ENCODE measurements at places on chromosomes 7 and 10.

GRCh38 chr10:80452069-80452468 lies 2.0 kb upstream of the TSPAN14 start:
- DNase-seq: no peak

DNA sequence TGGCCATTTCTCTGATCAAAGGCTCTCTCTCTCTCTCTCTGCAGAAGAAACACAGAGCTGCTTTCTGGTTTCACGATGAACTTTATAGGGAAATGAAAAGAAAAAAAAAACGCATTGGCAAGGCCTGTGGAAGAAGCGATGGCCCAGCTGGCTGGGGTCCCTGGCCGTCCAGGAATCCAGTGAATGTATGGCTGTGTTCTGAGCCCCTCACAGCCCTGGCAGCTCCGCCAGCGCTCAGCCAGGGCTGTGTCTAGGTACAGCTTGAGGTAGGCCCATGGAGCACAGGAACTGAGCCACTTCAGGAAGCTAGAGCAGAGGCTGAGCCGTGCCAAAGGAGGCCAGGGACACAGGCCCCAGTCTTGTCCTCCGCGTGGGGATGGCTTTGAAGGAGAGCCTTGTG lies 13.1 kb upstream of the UCMA start:
- no peak for DNase-seq

DNA sequence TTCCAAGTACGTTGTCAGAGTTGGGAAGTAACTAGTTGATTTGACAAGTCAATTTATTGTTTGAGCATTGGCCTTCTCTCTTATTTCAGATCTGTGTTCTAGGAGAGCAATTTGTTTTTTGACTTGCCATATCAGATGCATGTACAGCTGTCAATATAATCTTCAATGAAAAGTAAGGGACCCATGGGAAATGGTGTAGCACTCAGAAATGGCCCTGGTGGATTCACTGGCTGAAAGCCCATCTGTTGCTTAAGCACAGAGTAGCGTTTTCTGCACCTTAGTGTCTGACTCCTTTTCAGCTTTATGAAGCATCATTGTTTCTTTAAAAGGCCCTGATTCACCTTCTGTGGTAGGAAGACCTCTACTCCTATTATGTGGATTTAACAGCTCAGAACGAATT lies 10.2 kb downstream of the GARS1 start:
- DNase-seq: no peak

- no peak for DNase-seq
These were observed 60.3 kb upstream of the FEZF1 start for GRCh38 chr7:122364761-122365280.

DNA sequence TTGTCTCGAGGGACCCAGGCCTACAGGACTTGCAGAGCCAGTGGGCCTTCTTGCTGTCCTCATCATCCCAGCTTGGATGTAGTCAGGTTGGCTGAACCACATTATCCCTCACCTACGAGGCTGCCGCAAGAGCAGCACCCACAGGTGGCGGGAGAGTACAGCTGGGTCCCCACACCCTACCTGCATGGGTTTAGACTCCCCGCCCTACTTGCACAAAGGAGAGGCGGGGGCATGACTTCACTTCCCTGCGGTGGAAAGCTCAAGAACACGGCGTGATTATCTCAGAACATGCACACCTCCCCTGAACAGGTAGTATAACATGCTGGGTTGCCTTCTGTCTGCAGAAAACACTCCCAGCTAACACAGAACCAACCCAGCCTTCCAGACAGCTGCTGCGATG lies 57.5 kb downstream of the CTBP2 start:
- DNase-seq: no peak

DNA sequence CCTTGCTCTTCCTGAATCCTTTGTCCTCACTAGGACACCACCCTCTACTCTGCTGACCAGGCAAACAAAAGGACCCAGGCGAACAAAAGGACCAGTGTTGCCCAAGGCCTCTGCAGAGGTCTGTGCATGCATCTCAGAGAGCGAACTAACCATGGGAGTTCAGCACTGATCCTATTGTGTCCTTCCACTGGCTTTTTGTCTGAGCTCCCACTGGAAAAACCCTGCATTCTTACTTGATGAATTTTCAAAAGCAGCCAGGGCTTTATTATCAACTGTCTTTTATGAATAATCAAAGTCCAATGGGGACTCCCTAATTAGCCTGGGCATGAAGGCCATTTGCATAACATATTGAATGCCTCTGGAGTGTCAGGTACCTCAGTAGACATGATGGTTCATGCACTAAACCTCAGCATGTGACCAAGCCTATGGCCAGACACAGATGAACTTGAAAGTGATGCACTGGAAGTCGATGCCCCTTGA lies 140.6 kb downstream of the KCNMA1 start:
- DNase-seq: no peak

- DNase-seq: no peak
These were observed 11.1 kb downstream of the H2BK1 start for GRCh38 chr7:151198945-151199848.

DNA sequence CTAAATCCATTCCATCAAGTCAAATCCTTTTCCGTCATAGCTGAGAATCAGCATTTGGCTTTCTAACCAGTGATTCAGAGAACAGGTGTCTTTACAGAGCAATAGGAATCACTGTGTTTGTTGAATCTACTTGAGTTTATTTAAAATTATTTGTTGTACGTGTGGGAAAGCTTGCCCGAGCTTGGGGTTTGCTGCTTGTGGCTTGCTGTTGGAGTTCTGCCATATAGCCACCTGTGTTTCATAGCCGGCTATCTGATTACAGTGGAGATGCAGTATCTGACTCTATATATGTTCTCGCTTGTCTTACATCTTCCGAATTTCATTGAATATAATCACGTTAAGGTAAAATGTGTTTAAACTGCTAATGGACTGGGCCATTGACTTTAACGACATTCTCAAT lies 274.3 kb upstream of the MKI67 start:
- no peak for DNase-seq

GRCh38 chr10:97858001-97858439 lies 8.4 kb downstream of the GOLGA7B start:
- no peak for DNase-seq

GRCh38 chr10:92690211-92690914 lies 608 bp downstream of the HHEX start:
- no peak for DNase-seq

DNA sequence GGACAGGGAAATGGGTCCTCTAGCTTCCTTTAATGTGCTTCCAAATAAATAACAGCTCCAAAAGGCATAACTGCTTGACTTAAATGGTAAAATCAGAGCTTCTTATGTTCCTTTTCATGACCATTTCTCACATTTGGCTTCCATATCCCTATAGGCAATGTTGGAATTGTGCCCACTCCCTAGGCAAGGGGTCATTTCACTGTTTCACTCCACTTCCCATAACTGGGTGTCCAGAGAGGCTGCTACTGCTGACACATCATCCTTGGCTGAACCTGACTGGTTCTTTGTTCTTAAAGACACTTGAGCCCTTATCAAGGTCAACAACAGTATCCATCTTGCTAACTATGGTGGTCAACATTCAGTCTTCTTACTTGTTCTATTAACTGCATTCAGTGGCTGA lies 37.1 kb downstream of the PRTFDC1 start:
- no peak for DNase-seq

GRCh38 chr10:103145046-103145445 lies 48.0 kb downstream of the NT5C2 start:
- DNase-seq: no peak

GRCh38 chr10:3451516-3452172 lies 279.1 kb upstream of the PITRM1 start:
- DNase-seq: no peak
